ENCODE measurements at places on chromosomes 3 and 15. TPM values are rescaled to one million over a fixed set of nuclear protein-coding genes. Genes with fewer than 3 reads are reported as not detected.

DNA sequence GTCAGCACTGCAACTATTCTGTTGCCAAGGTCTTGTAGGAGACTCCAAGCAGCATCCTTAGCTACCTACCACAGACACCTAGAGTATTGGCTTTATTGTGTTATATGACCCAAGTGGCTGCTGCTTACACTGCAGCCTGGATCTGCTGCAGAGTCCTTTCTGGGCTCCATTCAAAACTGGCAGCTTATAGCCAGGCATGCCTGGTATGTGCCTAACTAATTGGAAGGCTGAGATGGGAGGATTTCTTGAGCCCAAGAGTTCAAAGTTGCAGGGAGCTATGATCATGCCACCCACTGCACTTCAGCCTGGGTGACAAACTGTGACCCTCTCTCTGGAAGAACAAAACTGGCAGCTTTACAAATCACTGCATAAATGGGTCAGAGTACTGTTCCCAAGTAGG, 8.6 kb downstream of the NDUFB4 start:
- DNase-seq: no peak

The SLC2A2 gene
- polyA plus RNA-seq: not detected

- no peak for DNase-seq
Measured at GRCh38 chr3:170154569-170155143, 26.9 kb downstream of the PHC3 start.

GRCh38 chr15:71118881-71119632, 3.8 kb downstream of the THSD4 start:
- DNase-seq: no peak

GRCh38 chr3:46566040-46566641, at the start of gene LRRC2:
TSS of gene LRRC2 (minus strand) at chr3:46566302. CDS start at chr3:46551591, 14,711 bp downstream.
- peak; percentile 15 for DNase-seq

- no peak for DNase-seq
Measured at GRCh38 chr3:132837615-132838014, 115.4 kb upstream of the NPHP3 start.
